Muscle of back (tissue), 13 donors: ENCODE measurements at places on chromosomes 1 and 21. TPM values are rescaled to one million over a fixed set of nuclear protein-coding genes. Genes with fewer than 3 reads are reported as not detected.

The SYPL2 gene
- polyA plus RNA-seq = 90.2 TPM

The HCN3 gene
- 3.6 TPM for polyA plus RNA-seq

The OR6K3 gene
- not detected for polyA plus RNA-seq

The CRNN gene
- not detected for polyA plus RNA-seq

The LRRC8C gene
- polyA plus RNA-seq = 10.7 TPM

The RALGPS2 gene
- 31.6 TPM for polyA plus RNA-seq

The DNAI4 gene
- polyA plus RNA-seq = 2.5 TPM

The PLPPR4 gene
- 10.6 TPM for polyA plus RNA-seq

The RUNX3 gene
- polyA plus RNA-seq = 0.39 TPM

The MYOC gene
- polyA plus RNA-seq = 5.0 TPM

The HEATR1 gene
- polyA plus RNA-seq = 31.9 TPM

The PGLYRP4 gene
- 1.7 TPM for polyA plus RNA-seq

The FBLIM1 gene
- 31.5 TPM for polyA plus RNA-seq

The NTRK1 gene
- polyA plus RNA-seq = 0.49 TPM

The ZNF593OS gene
- polyA plus RNA-seq = 1.4 TPM

The S100A9 gene
- 26.3 TPM for polyA plus RNA-seq

The ANKRD35 gene
- 2.2 TPM for polyA plus RNA-seq

The UBXN10 gene
- polyA plus RNA-seq = 0.29 TPM

GRCh38 chr1:53367503-53368313 lies 39.8 kb upstream of the LRP8 start:
- DNase-seq = no peak

- no peak for DNase-seq
These were observed 35.7 kb downstream of the HSF2BP start for GRCh38 chr21:43623588-43623987.

GRCh38 chr1:52654063-52654462 lies 21.1 kb downstream of the SHISAL2A start:
- no peak for DNase-seq

DNA sequence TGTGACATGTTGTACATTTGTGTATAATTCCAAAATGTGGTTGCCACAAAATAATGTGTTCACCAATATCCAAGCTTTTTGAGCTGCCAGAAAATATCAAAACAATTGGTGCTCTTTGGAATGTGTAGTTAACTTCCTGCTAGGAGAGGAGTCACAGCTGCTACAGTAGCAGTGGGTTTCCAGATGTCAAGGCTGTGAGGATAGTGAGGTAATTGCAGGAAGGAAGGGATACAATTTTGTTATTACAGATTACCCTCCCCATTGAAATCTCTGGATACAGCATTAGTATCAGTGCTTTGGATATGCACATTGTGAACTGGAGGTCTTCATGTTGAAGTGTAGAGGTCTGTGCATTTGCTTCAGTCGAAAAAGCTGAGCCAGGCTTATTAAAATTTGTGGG lies 253.2 kb downstream of the PTPRC start:
- DNase-seq = no peak

GRCh38 chr1:112954945-112955772 lies 837 bp downstream of the SLC16A1 start:
- no peak for DNase-seq

GRCh38 chr1:8015809-8016165 lies 10.3 kb downstream of the ERRFI1 start:
- no peak for DNase-seq

GRCh38 chr1:147824001-147824400 lies 63.6 kb upstream of the GJA5 start:
- no peak for DNase-seq

- DNase-seq = no peak
These were observed 25.6 kb downstream of the EYA3 start for GRCh38 chr1:28062806-28063205.

DNA sequence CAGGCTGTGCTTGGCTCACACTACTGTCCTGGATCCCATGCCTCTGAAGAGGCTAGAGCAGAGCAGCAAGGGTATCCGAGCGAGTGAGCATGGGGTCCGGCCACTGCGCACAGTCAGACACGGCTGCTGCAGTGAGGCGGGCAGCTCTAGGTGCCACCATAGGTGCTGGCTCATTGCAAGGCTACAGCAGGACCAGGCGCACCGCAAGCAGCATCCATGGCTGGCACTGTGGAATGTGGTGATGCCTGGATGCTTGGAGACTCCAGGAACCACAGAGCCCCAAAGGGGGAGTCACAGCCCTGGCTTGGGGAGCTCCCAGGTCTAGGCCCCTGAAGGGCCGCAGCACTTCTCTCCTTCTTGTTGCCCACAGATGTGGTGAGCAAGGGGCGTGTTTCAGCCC lies 47.2 kb downstream of the ATP6V1G3 start:
- no peak for DNase-seq

DNA sequence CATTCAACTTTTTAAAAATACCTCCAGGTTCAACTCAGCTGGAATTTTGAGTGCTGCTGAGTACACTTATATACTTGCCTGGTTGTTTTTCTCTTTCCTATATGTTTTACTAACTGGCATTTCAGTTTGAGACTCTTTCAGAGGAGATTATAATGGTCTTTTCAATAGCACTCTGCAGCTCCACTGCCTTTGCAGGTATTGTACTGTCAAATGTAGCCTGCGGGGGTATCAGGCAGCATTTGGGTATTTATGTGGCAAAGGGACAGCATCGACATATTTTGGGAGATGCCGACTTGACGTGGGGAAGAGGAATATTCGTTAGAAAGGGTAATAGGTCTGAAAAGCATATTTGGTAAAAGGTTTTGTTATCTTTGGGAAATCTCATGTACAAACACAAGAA lies 11.1 kb upstream of the TGFBR3 start:
- no peak for DNase-seq

DNA sequence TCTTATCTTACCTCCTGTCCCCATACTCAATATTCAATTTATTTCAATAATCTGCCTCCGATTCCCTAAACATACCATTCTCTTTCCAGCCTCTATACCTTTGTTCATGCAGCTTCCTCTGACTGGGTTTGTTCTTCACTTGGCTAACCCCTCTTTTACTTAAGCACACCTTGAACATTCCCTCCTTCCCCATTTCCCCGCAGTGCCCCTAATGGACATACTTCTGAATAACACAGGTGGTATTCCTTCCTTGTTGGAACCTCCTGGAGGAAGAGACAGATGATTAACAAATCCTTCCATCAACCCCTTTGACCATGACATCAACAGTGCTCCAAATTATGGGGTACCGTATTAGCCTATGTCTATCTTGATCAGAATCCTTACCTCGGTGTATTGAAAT lies 190.0 kb upstream of the UBE2U start:
- no peak for DNase-seq

GRCh38 chr1:100622966-100623762 lies 85.2 kb downstream of the GPR88 start:
- DNase-seq = peak; percentile 39

DNA sequence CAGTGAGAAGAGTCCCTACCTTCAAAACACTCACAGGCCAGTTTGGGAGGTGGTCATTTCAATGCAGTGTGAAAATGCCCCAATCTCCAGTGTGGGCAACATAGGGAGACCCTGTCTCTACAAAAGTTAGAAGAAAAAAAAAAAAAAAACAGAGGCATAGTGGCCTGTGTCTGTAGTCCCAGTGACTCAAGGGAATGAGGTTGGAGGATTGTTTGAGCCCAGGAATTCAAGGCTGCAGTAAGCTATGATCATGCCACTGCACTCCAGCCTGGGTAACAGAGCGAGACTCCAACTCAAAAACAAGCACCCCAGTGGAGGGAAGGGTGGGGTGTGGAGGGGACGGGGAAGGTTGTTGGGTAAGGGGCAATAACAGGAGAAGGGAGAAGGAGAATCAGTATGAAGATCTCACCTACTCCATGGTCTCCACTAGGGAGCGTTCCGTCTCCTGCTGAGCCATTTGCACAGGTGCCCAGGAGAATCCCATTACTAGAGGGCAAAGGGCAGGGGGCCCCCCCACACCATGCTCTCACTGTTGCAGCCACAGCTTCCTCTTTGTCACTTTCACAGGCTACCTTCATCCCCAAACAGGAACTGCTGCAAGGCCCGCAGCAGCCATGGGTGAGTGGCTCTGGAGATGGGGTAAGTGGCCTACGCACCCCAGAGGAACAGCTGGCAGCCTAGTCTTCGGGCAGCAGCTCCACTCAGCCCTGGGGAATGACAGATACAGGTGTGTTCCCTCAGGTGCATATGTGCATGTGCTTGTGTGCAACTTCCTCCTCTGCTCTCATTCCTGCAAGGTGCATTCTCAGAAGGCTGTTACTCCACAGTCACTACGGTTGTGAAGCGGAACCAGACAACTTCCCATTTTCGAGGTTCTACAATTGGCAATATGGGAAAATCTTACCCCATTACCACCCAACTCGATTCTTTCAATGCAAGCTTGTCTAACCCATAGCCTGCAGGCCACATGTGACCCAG lies 87.9 kb upstream of the LYST start:
- DNase-seq = no peak
